ENCODE measurements at places on chromosomes 7 and 10.
A peak's percentile ranks its signal among the peaks of the same experiment; 100 is the strongest.

- DNase-seq, result no peak
These were observed 145.9 kb downstream of the NRCAM start for GRCh38 chr7:108310351-108310750.

DNA sequence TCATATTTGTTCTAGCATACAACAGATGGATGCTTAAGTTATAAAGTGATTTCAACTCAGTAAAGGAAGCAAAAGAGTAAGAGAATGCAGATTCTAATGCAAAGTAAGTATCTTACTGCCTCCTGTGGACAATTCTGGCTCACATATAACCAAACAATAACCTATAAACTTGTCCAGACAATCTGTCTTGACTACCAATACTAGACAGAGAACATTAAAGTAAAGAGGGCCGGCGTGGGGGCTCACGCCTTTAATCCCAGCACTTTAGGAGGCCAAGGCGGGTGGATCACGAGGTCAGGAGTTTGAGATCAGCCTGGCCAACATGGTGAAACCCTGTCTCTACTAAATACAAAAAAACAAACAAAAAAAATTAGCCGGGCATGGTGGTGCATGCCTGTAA lies 329.3 kb downstream of the CACNA2D1 start:
- no peak for DNase-seq

- DNase-seq, result no peak
These were observed 248.2 kb upstream of the PPP2R2D start for GRCh38 chr10:131652438-131653139.

GRCh38 chr7:66837007-66837406 lies 84.0 kb upstream of the TMEM248 start:
- peak; percentile 10 for DNase-seq

DNA sequence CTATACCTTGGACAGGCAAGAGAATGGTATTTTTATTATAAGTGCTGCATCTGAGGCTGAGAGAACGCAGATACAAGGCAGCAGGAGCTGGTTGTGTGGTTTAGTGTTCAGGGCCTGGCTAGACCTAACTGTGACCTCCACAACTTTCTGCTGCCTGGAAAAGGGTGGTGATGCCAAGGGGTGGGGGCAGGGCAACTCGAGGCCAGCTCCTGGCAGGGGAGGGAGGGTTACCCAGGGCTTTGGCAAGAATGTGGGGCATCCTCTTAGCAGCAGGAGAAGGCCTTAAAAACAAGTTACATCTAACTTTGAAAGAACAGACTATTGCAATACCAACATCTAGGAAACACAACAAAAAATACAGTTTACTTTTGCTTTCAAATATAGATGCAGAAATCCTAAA lies 13.0 kb downstream of the MXI1 start:
- DNase-seq, result no peak

DNA sequence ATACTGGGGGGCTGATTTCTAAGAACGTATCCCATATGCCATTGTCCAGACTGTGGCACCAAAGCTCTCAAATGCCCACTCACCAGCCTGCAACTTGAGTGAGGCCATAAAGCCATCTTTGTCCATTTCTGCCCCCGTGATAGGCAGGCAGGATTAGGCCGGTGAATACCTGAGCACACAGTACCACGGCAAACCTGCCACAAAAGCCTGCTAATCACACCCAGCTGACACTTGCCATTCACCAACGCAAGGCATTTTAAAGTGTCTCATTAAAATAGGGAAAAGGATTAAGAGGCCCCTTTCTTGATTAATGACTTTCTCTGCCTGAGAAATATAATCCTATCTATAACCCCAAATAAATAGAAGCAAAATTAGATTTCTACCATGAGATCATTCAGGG lies 111.4 kb upstream of the NANOS1 start:
- DNase-seq, result no peak

DNA sequence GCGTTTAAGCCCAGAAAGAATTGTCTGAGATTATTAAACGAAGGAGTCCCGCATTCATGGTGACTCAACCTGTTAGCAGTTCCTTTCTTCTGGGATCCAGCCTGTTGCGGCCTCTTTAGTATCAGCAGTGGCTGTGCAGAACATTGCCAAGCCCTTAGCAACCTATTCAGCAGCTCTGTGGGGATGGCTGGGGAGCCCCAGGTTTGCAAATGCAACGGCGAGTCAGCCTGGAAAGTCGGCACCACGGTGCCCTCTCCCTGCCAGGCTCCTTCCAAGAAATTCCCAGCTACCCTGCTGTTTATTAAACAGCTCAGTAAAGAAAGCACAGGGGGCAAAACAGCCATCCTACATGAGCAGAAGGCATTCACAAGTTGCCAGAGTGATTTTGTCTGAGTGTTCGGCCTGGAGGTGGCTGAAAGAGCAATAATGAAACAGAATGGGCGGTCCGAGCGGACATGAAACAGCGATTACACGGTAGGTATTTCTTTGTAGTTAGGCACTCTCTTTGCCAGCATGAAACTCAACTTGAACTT lies 198.3 kb downstream of the BAMBI start:
- no peak for DNase-seq

DNA sequence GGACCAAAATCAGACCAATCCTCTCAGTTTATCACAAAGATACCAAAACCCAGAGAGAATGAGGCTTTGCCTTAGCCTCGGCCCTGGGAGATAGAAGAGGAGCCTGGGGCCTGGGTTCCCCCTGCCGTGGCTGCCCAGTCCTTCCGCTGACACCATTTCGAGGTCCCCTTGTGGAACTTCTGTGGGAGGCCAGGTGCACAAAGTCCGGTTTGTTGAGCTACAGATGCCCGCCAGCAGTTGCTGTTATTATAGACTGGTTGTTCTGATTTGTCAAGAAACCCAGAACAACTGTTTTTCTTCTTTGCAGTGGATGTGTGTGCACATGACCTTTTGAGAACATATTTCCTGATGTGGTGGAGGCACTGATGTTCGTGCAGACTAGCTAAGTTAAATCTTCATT lies 47.6 kb downstream of the CUX1 start:
- DNase-seq, result no peak

- DNase-seq, result peak; percentile 89
These were observed 179.3 kb downstream of the WNT2 start for GRCh38 chr7:117143580-117143979.

GRCh38 chr10:126704649-126705048 lies 34.2 kb upstream of the C10orf90 start:
- DNase-seq, result no peak

- DNase-seq, result peak; percentile 46
These were observed 87.3 kb downstream of the PPP1R3A start for GRCh38 chr7:113831556-113831955.

DNA sequence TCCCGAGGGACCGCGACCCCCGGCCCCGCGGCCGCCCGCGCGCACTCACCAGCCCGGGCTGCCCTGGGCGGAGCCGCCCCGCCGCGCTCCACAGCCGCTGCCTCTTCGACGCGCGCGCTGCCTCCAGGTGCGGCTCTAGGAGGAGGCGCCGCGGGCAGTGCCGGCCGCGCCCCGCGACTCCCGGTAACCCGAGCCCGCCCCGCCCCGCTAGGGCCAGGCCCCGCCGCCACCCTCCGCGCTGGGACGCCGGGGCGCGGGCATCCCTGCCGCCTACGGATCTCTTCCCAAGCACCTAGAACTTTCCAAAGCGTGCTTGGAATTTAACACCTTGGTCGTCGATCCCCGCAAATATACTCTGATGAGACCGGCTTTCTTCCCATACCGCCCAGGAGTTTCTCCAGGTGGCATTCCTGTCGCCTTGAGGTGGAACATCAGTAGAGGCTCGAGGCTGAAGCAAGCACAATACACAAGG lies at the start of gene SLC26A5:
TSS of gene SLC26A5 (minus strand) at position 159 of the 472 bp plus-strand sequence. CDS start 24,693 bp downstream, outside the sequence.
- peak; percentile 18 for DNase-seq

GRCh38 chr7:2523941-2524807 lies 4.6 kb downstream of the LFNG start:
- DNase-seq, result peak; percentile 58

DNA sequence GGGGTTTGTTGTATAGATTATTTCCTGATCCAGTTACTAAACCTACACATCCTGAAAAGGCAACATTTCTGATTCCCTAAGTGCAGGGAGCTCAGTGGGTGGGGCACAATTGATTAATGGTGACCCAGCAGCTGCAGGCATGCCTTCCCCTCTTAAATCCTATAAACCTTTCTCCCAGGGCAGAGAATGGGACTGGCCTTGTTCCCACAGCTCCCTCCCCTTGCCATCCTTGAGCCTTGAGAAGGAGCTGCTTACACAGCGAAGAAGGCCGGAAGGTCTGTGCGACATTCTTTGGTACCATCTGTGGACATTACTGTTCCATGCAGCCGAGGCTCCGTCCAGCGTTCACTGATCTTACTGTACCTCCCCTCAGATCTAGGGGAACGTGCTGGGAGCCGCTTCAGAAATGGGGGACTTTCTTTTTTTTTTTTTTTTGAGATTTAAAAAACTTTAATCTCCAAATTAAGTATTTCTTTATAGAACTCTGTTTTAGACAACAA lies 14.3 kb downstream of the KLF6 start:
- no peak for DNase-seq

DNA sequence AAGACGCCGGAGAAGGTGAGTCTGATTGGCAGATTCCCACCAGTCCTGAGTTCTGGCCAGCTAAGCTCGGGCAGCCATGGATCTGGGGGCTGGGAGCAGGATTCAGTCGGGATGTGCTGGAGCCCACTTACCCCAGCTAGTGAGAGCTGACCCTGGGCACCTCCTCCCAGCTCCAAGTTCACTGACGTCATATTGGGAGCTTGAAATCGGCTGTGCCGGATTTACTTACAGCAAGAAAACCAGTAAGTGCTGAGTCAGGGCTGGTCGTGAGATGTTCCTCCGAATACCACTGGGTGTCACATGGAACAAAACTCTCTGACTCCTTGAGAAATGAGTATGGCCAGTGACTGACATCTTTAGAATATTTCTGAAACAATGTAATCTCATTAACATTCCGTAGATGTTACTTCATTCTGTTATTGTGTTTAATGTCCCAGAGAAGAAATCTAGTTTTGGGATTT lies 621.2 kb downstream of the SDK1 start:
- peak; percentile 79 for DNase-seq

- no peak for DNase-seq
These were observed 9.3 kb upstream of the ADD3 start for GRCh38 chr10:109998513-109998912.

DNA sequence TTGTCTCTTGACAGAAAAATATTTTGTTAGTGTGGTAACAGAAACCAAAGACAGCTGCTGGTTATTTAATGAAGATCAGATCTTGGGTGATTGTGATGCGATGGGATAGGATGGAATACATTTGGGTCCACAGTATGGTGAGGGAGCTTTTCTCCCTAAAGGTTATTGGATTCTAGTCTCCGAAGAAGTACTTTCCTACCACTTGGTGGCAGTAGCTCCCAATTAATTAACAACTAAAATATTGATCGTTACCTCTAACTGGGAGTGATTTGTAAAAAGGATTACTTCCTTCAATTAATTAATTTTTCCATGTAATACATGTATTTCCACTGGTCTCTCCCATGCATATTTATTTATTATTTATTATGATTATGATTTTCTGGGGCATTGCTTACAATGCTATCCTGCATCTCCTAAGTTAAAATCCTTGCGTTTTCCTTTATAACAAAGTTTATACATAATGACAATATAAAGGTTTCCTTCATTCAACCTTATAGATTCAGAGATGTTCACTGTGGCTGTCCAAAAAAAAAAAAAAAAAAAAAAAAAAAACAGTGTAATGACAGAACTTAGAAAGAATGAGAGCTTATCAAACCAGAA lies 25.6 kb downstream of the TMEM196 start:
- DNase-seq, result peak; percentile 44

DNA sequence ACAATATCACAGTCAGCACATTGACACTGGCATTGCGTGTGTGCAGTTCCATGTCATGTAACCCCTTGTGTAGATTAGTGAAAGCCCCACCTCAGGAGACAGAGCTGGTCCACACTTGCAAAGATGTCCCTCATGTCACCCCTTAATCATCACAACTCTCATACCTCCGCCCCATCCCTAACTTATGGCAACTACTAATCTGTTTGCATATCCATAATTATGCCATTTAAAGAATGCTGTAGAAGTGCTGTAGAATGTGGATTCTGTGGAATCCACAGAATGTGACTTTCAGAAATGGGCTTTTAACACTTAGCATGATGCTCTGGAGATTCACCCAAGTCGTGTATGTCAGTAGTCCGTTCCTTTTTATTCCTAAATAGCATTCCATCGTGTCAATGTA lies 102.8 kb upstream of the VSTM2A start:
- DNase-seq, result no peak

- no peak for DNase-seq
These were observed 92.5 kb downstream of the TRIL start for GRCh38 chr7:28865601-28866144.

GRCh38 chr10:15815242-15815885 lies 44.9 kb downstream of the MINDY3 start:
- DNase-seq, result no peak

- no peak for DNase-seq
These were observed 159.2 kb downstream of the RNF216 start for GRCh38 chr7:5622286-5622685.

GRCh38 chr10:130432850-130433249 lies 296.7 kb downstream of the GLRX3 start:
- DNase-seq, result no peak

DNA sequence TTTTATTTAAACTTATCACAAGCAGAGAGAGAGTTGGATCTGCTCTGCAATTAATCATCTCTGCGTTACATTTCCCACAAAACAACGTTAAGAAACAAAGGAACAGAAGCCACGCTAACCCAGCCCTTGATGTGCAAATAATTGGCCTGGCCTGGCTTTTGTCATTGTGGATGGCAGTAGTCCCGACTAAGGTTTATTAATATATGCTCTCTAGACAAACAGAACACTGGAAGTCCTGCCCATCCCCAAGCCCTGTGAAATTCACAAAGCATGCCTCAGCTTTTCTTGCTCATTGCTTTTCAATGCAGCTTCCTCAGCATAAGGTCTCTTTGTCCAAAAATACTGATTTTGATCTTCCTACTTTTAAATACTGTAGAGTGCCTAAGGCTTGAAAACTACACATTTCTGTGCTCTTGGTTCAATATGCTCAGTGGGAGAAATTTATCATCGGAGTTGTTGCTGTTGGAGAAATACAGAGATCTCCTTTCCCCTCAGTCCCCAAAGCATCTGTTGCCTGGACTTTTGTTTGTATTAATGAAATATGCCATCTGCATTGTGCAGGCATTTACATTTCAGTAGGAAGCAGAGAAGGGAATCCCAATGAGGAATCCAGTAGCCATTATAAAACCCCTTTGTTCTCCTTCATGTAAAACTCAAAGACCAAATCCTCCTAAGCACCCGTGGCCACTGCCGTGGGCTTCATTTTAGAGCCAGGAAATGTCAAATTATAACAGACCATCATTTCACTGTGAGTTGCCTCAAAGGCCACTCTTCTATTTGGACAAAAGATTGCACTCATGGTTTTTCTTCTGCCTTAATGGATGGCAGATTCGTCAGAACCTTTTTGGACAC lies 61.1 kb downstream of the SORCS1 start:
- DNase-seq, result no peak

Measured in bronchial epithelial cell (primary cell).